CD4-positive, alpha-beta T cell treated with Interferon alpha-2 for 1 hour (primary cell): ENCODE measurements at places on chromosomes 2 and 18.

DNA sequence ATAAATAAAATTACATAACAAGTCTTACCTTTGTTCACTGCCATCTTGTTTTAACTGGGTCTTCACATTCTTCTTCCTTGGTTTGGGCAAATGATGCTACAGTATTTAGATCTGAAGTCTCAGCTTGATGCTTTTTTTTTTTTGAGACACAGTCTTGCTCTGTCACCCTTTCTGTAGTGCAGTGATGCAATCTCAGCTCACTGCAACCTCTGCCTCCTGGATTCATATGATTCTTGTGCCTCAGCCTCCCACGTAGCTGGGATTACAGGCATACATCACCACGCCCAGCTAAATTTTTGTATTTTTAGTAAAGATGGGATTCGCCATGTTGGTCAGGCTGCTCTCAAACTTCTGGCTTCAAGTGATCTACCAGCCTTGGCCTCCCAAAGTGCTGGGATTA is 53.2 kb upstream of the MAT2A start:
- no peak for DNase-seq

DNA sequence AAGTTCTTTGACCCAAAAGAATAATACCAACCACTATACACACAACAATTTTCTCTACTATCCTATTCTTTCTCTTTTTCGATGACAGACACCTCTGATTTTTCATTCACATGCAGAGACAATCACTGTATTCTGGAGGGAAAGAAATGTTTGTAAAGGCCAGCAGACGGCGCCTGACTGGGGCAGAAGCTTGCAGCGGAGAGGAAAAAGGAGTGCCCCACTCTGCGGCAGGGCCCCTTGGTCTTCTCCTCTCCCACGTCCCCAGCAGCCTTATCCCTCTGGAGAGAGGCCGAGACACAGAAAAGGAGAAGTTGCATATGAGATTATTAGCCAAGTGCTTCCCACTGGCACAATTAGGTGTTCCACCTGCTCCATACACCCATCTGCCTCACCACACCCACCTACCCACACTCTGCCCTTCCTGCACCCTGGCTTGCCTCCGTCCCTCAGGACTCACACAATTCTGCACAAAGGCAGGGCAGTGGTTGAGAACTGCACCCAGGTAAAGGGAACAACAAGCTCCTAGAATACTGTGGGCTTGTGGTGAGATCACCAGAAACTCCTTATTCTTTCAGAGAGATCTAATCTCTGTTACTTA is 687.3 kb downstream of the NRXN1 start:
- DNase-seq: no peak

DNA sequence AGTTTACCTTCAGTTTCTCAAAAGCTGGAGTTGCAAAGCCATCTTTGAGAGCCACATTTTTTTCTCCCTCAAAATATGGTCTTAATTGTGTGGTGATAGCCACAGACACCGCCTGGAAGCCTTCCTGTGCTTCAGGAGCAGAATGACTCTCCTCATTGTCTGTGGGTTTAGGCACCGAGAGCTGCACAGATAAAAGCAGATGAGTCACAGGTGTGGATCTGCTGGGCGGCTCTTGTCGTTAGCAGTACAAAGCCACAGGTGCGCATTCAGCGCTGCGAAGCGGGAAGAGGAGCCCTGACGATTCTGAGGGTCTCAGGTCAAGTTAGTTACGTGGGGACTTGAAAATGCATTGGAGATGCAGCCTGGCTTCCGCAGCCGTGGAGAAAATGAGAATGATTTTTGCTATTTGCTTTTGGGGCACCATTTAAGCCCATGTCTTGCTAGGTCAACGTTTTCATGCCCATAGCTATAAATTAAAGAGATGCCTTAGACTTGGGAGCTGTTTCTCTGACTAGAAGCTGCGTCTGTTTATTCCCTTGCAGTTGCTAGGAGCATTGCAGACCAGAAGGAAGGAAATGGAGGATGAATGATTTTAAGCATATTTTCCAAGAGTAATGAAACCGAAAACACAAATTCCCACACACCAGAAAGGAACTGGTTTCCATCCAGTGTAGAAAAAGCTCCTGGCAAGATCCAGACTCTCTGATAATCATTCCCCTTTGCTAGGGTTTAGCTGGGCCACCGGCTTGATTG is 51.5 kb downstream of the KLHL29 start:
- no peak for DNase-seq

- DNase-seq: peak; percentile 37
Observed at GRCh38 chr18:12911025-12911928, 27.2 kb upstream of the PTPN2 start.

GRCh38 chr2:149828520-149829210 is 241.1 kb upstream of the MMADHC start:
- DNase-seq: no peak

- DNase-seq: no peak
Observed at GRCh38 chr2:98324181-98324580, 22.1 kb upstream of the CNGA3 start.

- DNase-seq: no peak
Observed at GRCh38 chr2:195364015-195364965, 292.7 kb upstream of the SLC39A10 start.

DNA sequence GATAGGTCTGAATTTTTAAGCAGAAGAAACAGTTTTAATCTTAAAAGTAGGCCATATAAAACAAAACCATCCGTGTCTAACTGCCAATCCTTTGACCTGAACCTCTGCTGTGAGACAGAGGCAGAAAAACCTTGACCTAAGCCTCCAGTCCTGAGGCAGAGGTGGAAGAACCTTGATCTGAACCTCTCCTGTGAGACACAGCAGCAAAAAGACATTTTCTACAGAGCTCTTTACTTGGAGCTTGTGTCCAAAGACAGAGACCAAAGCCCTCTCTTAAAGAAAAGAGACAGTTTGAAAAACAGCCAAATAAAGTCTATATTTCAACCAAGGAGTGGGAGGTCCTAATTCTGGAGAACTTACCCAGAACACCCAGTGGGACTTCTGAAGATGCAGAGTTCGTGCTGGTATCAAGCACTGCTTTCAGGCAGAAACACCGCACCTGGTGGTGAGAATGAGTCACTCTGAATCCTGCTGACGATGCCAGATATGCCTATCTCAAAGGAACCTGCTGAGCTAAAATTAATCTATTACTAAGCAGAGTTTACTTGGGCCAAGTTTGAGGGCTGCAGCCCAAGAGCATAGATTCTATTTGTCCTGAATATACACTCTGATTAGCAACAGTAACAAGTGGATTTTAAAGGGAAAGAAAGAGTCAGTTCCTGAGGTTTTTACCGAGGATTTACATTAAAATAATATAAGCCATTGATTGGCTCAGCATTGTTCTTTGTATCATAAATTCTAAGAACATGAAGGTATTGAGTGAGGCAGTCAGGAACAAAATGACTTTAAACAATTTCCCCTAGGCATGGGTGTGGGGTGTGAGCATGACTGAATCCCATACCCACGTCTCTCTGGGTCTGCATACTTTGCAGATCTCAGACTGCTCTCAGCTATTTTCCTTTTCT is 806.4 kb downstream of the TRIB2 start:
- DNase-seq: no peak

DNA sequence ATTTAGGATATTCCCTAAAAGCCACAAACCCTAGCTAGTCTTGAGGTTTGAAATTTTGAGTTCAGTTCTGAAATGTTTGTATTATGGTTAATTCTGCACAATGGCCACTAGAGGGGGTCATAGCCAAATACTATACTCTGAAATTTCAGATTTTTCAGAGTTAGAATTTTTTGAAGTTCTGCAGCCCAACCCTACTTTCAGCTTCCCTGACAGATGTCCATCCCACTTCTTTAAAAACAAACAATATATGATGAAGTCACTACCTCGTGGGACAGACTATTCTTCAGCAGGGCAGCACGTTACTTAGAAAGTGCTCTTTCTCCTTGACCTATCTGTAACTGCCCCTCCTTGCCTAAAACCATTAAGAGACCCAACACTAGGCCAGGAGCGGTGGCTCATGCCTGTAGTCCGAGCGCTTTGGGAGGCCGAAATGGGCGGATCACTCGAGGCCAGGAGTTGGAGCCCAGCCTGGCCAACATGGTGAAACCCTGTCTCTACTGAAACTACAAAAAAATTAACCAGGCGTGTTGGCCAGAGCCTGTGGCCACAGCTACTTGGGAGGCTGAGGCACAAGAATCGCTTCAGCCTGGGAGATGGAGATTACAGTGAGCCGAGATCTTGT is 48.2 kb upstream of the PAPOLG start:
- DNase-seq: peak; percentile 54

GRCh38 chr2:231000211-231000904 is 4.4 kb downstream of the SPATA3 start:
- DNase-seq: no peak

DNA sequence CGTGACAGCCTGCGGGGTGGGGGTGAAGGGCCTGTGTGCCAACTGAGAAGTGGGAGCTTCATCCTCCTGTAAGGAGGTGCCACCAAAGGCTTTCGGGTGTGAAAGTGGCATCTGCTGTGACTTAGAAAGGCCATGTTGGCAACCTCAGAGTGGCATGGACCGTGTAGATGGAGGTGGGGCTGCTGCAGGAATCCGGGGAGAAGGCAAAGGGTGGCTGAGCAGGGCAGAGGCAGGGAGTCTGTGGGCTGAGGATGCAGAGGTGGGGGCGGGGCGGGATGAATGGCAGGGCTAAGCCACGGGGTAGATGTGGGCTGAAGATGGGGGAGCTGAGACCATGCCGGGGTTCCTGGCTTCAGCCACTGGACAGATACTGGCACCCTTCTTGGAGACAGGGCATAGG is 28.2 kb downstream of the TOGARAM2 start:
- no peak for DNase-seq

GRCh38 chr2:29233428-29233827 is 118.2 kb downstream of the CLIP4 start:
- no peak for DNase-seq

DNA sequence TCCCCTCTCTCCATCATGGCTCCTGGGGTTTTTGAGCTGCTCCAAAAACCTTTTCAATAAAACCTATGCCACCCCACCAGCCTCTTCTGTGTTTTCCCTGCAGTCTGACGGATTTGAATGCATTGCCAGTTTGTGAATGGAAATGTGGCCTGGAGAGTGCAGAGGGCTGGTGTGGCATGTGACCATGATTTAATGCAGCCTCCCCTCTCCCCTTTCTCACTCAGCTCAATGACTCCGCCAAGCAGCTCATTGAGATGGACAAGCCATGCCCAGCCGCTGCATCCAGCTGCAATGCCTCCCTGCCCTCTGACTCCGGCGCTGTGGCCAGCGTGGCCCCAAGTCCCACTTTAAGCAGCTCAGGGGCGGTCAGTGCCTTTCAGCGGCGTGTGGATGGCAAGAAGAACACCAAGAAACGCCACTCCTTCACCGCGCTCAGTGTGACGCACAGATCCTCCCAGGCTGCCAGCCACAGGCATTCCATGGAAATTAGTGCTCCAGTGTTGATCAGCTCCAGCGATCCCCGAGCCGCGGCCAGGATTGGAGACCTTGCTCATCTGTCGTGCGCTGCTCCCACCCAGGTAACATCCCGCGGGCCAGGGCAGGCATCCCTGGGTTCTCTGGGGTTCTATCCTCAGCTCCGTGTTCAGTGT is 215.3 kb downstream of the SEPTIN10 start:
- DNase-seq: no peak

DNA sequence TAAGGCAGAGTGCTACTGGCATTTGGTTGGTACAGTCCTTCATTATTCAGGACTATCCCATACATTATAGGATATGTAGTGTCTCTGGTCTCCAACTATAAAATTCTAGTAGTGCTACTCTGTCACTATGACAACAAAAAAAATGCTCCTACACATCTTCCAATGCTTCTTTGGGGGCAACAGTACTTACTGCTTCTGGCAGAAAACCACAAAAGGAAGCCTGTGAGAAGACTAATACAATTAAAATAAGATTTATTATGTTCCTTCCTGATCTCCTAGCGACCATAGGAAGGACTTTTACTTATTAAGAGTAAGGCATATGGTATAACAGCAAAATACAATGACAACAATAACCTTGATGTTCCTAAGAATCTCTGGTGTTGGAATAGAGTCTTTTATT is 48.4 kb upstream of the CPO start:
- DNase-seq: no peak

DNA sequence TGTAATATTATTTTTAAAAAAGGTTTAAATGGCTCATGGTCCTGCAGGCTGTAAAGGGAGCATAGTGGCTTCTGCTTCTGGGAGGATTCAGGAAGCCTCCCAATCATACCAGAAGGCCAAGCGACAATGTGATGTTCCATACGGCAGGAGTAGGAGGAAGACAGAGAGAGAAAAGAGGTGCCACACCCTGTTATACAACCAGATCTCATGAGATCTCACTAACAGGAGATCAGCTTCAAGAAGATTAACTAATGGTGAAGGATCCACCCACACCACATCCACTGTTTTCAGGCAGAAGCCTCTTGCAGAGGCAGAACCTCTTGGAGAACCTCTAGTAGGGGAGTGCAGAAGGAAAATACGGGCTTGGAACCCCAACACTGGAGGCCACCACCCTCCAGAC is 103.9 kb upstream of the TEKT4 start:
- DNase-seq: no peak

- DNase-seq: no peak
Observed at GRCh38 chr2:42106257-42106816, 58.5 kb downstream of the PKDCC start.
